ENCODE measurements at places on chromosomes 2 and 18.

DNA sequence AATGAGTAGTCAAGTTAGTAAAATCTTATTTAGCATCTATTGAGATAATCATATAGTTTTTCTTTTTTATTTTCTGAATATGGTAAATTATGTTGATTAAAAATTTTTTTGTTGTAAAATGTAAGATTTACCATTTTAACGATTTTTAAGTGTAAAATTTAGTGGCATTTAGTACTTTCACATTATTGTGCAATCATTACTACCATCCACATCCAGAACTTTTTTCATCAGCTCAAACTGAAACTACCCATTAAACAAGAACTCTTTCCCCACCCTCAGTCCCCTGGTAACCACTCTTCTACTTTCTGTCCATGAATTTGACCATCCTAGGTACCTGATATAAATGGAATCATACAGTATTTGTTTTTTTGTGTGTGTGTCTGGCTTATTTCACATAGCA is 11.1 kb downstream of the RAB3GAP1 start:
- no peak for DNase-seq

DNA sequence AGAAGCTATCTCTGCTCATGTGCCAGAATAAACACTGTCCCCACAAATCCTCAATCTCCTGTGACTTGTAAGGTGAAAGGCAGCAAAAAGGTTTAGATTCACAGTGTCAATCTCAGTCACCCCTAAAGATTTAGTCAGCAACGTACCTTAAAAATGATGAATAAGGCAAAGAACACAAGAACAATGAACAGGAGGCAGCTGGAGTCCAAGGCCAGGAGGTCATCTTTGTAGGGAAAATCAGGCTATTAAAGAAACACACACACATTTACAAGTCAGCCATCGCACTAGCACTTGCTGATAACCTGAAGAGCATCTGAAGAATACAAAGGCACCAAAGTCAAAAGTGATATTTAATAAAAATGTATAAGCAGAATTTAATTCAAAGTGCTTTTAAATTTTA is 16.6 kb downstream of the LAPTM4A start:
- DNase-seq = no peak

GRCh38 chr2:150188800-150189199 is 298.7 kb downstream of the RND3 start:
- DNase-seq = no peak

- DNase-seq = no peak
Observed at GRCh38 chr2:109674894-109675534, 60.9 kb downstream of the SOWAHC start.

GRCh38 chr18:5500158-5500939 is 43.4 kb downstream of the EPB41L3 start:
- no peak for DNase-seq

DNA sequence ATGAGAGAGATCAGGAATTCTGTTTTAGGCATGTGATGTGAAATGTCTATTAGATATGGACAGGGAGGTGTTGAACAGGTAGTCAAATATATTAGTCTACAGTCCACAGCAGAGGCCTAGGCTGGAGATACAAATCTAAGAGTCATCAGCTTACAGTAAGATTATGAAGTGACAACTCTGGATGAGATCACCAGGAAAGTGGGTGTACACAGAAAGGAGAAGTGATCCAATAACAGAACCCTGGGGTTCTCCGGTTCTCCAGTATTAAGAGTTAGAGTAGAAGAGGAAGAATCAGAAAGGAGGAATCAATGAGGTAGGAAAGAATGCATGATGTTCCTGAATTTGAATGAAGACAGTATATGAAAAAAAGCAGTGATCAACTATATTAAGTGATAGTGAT is 362.3 kb downstream of the FIGN start:
- no peak for DNase-seq

DNA sequence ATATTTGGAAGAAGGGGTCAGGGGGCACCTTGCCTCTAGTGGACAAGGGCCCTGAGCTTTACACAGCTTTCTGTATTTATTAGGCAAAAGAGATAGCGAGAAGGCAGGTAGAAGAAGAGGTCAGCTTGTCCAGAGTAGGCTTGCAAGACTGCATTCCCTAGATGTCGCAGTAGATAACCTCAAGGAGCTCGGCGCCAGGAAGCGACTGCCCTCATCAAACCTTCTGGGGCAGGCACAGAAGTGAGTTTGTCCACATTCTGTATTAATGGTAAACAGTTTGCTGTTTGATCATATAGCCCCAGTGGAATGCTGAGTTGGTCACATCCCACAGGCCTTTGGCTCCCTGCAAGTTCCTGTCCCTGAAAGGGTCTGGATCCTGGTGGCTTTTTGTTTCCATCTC is 7.0 kb downstream of the CHCHD5 start:
- no peak for DNase-seq

DNA sequence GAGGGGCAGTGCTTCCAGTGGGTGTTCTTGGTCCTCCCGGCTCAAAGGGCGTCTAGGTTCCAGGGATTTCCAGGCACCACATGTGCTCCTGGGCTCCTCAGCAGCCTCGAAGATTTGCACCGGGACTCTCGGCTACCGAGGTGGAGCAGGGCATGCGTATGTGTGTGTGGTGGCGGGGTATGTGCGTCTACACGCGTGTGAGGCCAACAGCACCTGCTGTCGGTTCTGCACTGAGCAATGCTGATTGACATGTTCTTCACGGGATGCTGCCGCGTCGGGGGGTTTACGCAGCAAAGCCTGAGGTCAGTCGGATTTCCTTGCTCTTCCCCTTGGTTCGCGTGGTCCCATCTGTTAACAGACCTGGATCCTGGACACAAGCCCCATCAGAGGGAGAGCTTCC is 119.8 kb downstream of the NDUFA10 start:
- no peak for DNase-seq

DNA sequence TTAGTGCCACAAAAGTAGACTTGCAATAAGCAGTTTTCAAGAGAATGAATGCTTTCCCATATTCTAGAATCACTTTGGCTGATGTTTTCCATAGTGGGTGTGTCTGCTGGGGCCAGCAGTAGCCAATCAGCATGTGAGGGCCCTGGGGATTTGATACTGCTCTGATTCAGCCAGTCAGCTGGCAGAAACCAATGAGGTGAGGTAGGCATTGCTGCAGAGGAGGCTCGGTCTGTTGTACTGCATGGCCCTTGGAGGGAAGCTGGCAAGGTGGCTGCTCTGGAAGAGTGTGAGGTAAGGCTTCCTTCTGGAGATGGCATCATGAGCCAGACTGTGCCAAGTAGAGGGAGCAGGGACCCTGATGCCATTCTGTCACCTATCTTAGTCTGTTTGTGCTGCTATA is 22.7 kb downstream of the TMEM87B start:
- DNase-seq = no peak

DNA sequence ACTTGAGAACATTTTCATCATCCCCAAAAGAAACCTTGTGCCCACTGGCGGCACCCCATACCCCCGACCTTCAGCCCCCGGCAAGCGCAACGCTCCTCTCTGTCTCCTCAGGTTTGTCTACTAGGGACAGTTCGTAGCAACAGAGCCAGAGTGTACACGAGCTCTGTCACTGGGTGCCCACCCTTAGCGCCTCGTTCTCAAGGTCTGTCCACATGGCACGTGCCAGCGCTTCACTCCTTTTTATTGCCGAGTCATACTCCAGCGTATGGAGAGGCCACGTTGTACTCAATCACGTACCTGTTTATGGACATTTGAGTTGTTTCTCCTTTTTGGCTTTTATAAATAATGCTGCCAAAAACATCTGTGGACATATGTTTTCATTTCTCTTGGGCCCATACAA is 30.3 kb upstream of the GPC1 start:
- DNase-seq = no peak

- no peak for DNase-seq
Observed at GRCh38 chr2:161938335-161938734, 135.7 kb downstream of the DPP4 start.

- DNase-seq = no peak
Observed at GRCh38 chr2:55848096-55848495, 75.5 kb downstream of the EFEMP1 start.

- no peak for DNase-seq
Observed at GRCh38 chr18:63022429-63023022, 297.0 kb downstream of the BCL2 start.

GRCh38 chr18:43161528-43161927 is 46.0 kb upstream of the RIT2 start:
- no peak for DNase-seq

- no peak for DNase-seq
Observed at GRCh38 chr2:6823111-6823510, 42.6 kb downstream of the CMPK2 start.

DNA sequence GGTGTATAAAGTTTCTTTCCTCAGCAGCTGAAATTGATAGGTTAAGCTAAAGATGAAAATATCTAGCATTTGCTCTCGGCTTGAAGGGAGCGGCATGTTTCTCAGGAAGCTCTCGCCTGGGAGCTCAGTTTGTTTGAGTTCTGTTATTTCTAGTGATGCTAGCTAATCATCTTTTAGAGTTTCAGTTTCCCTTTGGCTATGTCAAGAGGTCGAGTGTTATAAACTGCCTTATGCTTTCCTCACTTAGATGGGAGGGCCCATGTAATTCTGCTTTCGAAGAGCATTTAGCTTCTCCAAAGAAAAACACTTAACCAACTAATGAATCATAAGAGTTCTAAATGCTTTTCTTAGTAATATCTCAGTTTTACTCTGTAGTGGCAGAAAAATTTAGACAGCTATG is 33.6 kb downstream of the PLCL1 start:
- no peak for DNase-seq

DNA sequence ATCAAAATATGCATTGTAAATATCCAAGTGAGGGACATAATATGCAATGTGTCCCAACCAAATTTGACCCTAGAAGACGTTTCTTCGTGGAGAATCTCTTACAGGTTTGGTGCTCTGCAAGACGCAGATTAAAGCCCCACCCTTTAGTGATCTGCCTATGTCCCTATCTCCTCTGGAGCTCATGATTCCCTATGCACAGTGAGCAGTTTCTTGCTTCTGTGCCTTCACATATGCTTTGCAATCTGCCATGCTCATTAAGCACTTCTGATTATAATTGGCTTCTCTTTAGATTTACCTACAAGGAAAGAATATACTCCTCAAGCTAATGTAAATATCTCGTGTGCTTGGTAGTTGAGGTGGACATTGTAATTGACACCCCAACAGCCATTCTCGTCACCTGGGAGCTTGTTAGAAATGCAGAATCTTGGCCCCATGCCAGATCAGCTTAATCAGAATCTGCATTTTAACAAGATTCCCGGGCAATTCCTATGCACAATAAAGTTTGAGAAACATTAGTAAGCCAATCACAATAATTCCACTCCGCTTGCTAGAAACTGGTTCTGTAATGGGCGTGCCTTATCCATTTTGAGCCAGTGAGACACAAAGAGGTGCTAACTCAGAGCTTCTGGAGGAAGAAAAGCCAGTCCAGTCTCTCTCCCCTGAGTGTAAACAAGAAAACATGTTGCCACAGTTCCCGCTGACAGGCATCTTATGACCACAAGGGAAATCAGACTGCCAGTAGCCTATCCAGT is 2.8 kb upstream of the PUM2 start:
- DNase-seq = no peak

DNA sequence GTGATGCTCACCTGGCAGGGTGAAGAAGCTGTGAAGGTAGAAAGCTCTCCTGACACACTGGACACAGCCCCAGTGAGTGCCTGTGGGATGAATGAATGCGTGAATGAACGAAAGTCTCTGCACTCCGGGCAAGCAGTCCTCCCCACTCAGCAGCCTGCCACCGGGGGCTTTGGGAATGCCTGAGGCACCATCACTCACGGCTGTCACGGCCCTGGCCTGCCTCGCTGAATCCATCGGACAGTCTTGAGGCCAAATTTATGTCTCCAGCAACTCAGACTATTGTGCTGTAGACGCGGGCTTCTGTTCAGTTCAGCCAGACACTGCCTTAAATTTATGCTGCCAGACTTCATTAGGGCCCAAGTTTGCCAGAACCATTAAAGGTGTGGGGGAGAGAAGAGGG is 62.9 kb upstream of the TEX51 start:
- no peak for DNase-seq

- no peak for DNase-seq
Observed at GRCh38 chr2:138718405-138718804, 61.8 kb downstream of the NXPH2 start.

DNA sequence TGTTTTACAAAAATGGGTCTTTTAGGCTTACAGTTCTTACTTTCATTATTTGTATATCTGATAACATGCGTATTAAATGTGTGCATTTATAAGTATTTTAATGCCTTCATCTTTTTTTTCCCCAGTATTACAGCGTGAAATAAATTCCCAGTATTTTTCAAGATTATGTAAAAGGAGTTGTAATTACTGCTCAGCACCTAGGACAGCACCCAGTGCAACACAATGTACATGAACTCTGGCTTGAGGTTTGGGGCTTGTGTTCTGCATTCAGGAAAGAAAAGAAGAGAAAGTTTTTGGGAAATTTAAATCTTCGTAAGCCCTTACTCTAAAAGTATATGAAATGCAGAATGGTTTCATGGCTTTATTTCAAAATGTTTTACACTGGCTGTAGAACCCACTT is 16.7 kb downstream of the ZNF638 start:
- DNase-seq = no peak

- no peak for DNase-seq
Observed at GRCh38 chr18:77702686-77703085, 453.0 kb downstream of the GALR1 start.

DNA sequence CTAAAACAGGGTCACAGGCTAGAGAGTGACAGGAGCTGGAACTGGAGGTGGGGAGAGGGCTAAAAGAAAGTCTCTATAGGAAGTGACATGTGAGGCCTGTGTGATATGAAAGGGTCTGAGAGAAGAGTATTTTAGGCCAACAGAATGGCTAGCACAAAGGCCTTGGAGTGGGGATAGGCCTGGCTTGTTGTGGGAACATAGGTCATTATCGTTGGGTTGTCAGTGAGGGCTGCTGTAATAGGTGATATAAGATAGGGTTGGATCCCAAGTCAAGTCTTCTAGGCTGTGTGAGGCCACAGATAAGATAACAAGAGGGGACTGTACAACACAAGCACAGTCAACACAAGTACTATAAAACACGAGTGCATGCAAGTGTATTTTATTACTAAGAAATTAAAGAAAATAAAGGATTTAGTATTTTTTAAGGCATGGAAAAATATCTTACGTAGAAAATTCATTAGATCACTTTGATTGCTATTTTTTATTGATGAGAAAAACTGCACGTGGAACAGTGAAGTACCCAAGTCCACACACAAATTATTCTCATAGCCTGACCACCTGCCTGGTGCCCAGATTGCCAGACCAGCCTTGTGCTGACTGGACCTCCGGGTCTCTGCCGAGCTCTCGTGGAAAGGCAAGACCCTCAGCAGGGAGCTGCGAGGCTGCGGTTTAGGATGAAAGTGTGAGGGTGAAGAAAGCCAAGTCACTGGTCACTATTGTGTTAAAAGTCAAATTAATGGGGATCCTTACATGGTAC is 14.1 kb downstream of the LTBP1 start:
- no peak for DNase-seq

DNA sequence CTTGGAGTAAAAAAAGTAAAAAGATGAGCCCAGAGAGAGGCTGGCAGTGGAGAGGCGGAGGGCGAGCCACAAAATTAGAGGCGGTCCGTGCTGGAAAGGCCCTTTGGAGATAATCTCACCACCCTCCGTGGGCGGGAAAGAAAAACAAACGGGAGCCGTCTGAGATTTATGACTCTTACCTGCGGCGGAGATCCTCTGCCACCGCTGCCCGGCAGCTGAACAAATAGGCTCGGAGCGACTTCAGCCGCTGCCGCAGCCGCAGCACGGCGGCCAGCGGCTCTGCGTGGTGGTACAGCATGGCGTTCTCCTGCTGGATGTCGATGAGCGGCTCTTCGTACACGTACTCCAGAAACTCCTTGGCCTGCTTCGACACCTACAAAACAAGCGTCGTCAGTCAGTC is 94.6 kb downstream of the PLEKHM3 start:
- DNase-seq = no peak

All from stimulated activated CD8-positive, alpha-beta memory T cell treated with anti-CD3 and anti-CD28 coated beads, Interleukin-2, amount 100 ng/mL, for 1 hour (primary cell).